ENCODE measurements at places on chromosomes 2 and 18. TPM values are rescaled to one million over a fixed set of nuclear protein-coding genes. Genes with fewer than 3 reads are reported as not detected.

The TPO gene
- polyA plus RNA-seq, result 3.8 TPM

The CABYR gene
- 0.04 TPM for polyA plus RNA-seq

GRCh38 chr2:168469281-168469988, 13.4 kb downstream of the CERS6 start:
- H3K27ac ChIP-seq, result no peak overlapping the region
- no peak overlapping the region for H3K4me3 ChIP-seq
- H3K27me3 ChIP-seq, result no peaks in the 10 kb centered on the region
- DNase-seq, result no peak
- no peaks in the 10 kb centered on the region for H3K36me3 ChIP-seq
- peaks cover 28% of the 10 kb centered on the region for H3K4me1 ChIP-seq

DNA sequence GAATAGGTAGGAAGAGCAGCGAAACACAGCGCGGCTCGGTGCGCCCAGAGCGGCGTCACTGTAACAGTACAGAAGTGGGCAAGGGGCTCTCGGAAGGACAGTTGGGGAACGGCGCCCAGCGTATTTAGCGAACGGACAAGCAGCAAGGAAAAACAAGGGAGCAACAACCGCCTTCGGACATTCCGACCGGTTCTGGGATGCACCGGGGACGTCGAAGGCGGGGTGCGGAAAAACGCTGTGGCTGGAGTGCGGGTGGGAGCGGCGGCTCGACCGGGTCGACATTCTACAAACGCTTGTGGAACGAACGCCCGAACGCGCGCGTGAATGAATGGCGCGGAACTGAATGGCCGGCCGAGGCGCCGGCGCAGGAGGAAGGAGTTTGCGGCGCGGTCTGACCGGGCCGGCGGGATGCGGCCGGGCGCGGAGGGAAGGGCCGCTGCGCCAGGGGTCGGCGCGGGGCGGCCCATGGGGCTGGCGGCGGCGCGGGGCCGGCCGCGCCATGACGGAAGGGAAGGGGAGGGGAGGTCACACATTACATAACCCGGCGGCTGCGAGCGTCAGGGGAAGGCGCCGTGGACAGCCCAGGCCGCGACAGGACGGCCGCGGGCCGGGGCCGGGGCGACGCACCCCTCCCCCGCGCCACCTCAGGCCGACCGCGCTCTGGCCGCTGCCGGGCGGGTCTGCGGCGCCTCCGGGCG, 605 bp downstream of the REV1 start:
- H3K4me1 ChIP-seq, result peaks cover 42% of the 10 kb centered on the region
- peak; percentile 70 for DNase-seq
- H3K4me3 ChIP-seq, result peak overlapping the region; percentile 90
- no peaks in the 10 kb centered on the region for H3K27me3 ChIP-seq
- H3K36me3 ChIP-seq, result no peaks in the 10 kb centered on the region
- H3K27ac ChIP-seq, result peak overlapping the region; percentile 97

The IL36A gene
- polyA plus RNA-seq, result not detected

GRCh38 chr2:70140791-70141211, 50.0 kb downstream of the C2orf42 start:
- no peaks in the 10 kb centered on the region for H3K27me3 ChIP-seq
- H3K4me1 ChIP-seq, result peaks cover 28% of the 10 kb centered on the region
- no peaks in the 10 kb centered on the region for H3K36me3 ChIP-seq

- peak; percentile 91 for DNase-seq
- peaks cover 14% of the 10 kb centered on the region for H3K27me3 ChIP-seq
- H3K4me1 ChIP-seq, result peaks cover 18% of the 10 kb centered on the region
Observed at GRCh38 chr2:31233741-31234682, at the start of gene EHD3. EHD3 (plus strand) TSS chr2:31234152; CDS start chr2:31234622, 470 bp downstream.

The SLC19A3 gene
- polyA plus RNA-seq, result 0.31 TPM

DNA sequence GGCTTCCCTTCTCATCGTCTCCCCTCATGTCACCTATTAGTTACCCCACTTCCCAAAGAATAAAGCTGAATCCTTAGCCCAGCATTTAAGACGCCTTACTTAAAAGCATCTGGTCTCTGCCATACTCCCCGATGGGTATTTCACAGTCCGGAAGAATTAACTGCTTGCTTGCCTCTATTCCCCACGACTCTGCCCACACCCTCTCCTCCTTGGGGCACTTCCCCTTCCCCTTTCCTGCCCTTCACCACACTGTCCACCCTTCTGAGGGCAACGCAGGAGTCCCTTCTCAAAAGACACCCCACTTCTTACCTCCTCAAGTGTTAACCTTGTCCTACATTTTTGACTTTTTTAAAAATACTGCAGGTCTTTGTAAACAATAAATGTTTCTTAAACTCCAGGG, 60.1 kb upstream of the RMP24 start:
- no peak overlapping the region for H3K27ac ChIP-seq
- no peaks in the 10 kb centered on the region for H3K27me3 ChIP-seq
- no peaks in the 10 kb centered on the region for H3K36me3 ChIP-seq
- DNase-seq, result no peak
- no peak overlapping the region for H3K4me3 ChIP-seq

- H3K27ac ChIP-seq, result no peak overlapping the region
- no peaks in the 10 kb centered on the region for H3K36me3 ChIP-seq
- DNase-seq, result no peak
- H3K4me3 ChIP-seq, result no peak overlapping the region
- no peaks in the 10 kb centered on the region for H3K4me1 ChIP-seq
- H3K27me3 ChIP-seq, result no peaks in the 10 kb centered on the region
Observed at GRCh38 chr2:123540291-123540690, 484.8 kb upstream of the CNTNAP5 start.

GRCh38 chr18:54776282-54776977, 51.8 kb upstream of the RAB27B start:
- H3K27me3 ChIP-seq, result no peaks in the 10 kb centered on the region
- H3K27ac ChIP-seq, result no peak overlapping the region
- no peaks in the 10 kb centered on the region for H3K36me3 ChIP-seq
- no peaks in the 10 kb centered on the region for H3K4me1 ChIP-seq
- no peak for DNase-seq

GRCh38 chr2:58350484-58350883, 109.4 kb upstream of the FANCL start:
- H3K4me1 ChIP-seq, result no peaks in the 10 kb centered on the region
- no peaks in the 10 kb centered on the region for H3K27me3 ChIP-seq
- H3K36me3 ChIP-seq, result no peaks in the 10 kb centered on the region

- no peak overlapping the region for H3K4me3 ChIP-seq
- H3K27ac ChIP-seq, result peak overlapping the region; percentile 53
- no peaks in the 10 kb centered on the region for H3K36me3 ChIP-seq
- H3K4me1 ChIP-seq, result peaks cover 4% of the 10 kb centered on the region
- H3K27me3 ChIP-seq, result no peaks in the 10 kb centered on the region
Observed at GRCh38 chr2:150620855-150621254, 133.4 kb upstream of the RND3 start.

- H3K36me3 ChIP-seq, result no peaks in the 10 kb centered on the region
- H3K4me1 ChIP-seq, result no peaks in the 10 kb centered on the region
- no peak overlapping the region for H3K4me3 ChIP-seq
- no peak overlapping the region for H3K27ac ChIP-seq
- H3K27me3 ChIP-seq, result no peaks in the 10 kb centered on the region
Observed at GRCh38 chr18:43077510-43078308, 37.8 kb downstream of the RIT2 start.

DNA sequence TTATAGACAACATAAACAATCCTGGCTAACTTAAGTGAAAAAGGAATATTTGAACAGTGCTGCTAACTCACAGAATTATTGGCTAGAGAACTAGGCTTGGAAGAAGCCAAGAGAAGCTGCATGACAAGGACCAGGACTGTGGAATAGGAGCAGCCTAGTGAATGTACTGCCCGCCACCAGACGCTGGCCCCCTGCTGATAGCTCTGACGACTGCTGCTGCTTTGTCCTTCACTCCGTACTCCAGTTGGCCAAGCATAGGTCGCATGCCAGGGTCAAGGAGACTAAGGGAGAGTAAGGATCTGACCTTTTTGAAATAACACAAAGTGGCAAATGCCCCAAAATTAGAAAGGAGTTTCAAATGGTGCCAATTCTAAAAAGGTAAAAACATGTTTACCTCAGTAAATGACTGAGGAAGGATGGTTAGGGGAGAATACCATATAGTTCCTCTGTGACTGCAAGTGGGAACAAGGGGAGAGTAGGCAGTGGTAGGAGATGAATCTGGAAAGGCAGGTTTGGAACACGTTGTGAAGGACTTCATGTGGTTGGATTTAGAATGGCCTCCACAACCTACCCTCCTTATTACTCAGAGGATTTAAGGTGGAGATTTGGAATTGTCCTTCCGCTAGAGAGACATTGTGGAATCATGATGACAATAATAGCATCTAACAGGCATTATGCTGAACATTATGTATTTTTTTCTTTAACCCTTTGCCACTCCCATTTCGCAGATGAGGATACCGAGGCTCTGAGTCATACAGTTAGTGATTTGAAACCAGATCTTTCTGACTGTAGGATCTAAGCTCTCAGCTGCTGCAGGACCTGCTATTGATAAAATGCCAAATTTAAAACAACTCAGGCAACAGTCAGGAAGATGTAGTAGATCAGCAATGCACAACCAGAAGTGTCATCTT, 19.5 kb downstream of the STRADB start:
- peaks cover 12% of the 10 kb centered on the region for H3K4me1 ChIP-seq
- no peak for DNase-seq
- no peak overlapping the region for H3K4me3 ChIP-seq
- peaks cover 10% of the 10 kb centered on the region for H3K36me3 ChIP-seq
- no peaks in the 10 kb centered on the region for H3K27me3 ChIP-seq
- no peak overlapping the region for H3K27ac ChIP-seq

GRCh38 chr2:19774805-19775176, 127.0 kb downstream of the TTC32 start:
- H3K4me1 ChIP-seq, result no peaks in the 10 kb centered on the region
- no peaks in the 10 kb centered on the region for H3K27me3 ChIP-seq
- no peak for DNase-seq
- H3K36me3 ChIP-seq, result no peaks in the 10 kb centered on the region
- H3K27ac ChIP-seq, result no peak overlapping the region
- H3K4me3 ChIP-seq, result no peak overlapping the region

GRCh38 chr2:109135359-109136197, 6.6 kb downstream of the SH3RF3 start:
- no peak overlapping the region for H3K4me3 ChIP-seq
- H3K27me3 ChIP-seq, result no peaks in the 10 kb centered on the region

- no peak for DNase-seq
- H3K36me3 ChIP-seq, result no peaks in the 10 kb centered on the region
- H3K4me3 ChIP-seq, result no peak overlapping the region
- no peaks in the 10 kb centered on the region for H3K4me1 ChIP-seq
- no peak overlapping the region for H3K27ac ChIP-seq
Observed at GRCh38 chr2:57291209-57291608, 755.4 kb upstream of the VRK2 start.
